ENCODE measurements at places on chromosomes 11 and 22. TPM values are rescaled to one million over a fixed set of nuclear protein-coding genes. Genes with fewer than 3 reads are reported as not detected.

DNA sequence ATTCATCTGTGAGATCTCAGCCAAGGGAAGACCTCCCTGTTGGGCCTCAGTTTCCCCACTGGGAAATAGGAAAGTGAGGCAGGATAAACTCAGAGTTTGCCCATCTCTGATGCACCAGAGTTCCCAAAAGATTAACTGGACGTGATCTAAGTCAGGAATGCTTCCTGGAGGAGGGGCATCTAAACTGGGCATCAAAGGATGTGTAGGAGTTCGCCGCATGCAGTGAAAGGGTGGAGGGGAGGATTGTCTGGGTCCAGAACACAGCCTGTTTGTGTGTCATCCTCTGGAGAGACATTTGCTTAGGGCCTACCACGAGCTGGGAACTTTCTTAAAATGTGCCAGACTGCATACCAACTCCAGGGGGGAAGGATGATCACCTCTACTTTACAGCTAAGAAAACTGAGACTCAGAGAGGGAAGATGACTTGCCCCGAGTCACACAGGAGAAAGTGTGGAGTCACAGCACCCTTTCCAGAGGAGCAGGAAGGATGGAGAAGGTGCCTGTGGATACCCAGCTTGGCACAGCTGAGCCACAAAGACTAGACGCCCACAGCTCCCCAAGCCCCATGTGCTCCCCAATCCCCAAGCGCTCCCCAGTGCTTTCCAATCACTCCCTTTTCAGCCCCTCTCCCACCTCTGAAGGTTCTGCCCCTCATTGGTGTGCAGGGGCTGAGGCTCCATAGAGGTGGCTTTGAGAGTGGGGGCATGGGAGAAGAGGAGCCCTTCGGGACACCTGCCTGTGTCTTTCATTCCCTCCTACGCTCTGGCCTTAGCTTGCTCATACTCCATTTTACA lies 50.1 kb downstream of the MN1 start:
- DNase-seq, result no peak

- DNase-seq, result no peak
Measured at GRCh38 chr11:121207485-121208115, 85.0 kb upstream of the SC5D start.

DNA sequence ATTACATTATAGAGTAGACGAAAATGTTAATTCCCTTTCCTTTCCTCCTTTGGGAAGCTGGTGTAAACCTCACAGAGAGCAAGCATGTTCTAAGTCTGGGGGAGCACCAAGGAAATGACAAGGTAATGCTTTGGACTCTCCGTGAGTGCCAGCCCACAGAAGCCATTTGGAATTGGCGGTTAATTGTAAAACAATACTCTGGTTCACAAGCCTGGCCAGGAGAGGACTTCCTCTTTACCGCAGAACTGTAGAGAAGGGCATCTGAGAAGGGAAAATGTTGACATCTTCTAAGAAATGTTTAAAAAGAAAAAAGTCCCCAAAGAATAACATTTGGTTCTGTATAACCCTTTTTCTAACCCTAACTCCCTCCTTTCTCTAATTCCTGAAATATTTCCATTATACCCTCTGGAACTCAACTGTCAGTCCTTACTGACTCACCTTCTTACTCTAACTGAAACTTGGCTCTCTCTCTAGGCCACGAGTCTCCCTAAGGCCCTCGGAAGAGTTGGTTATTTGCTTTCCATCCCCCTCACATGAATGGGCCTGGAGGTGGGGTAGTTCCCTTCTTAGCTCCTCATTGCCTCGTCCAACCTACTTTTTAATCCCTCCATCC lies 379.8 kb downstream of the SOX6 start:
- DNase-seq, result no peak

DNA sequence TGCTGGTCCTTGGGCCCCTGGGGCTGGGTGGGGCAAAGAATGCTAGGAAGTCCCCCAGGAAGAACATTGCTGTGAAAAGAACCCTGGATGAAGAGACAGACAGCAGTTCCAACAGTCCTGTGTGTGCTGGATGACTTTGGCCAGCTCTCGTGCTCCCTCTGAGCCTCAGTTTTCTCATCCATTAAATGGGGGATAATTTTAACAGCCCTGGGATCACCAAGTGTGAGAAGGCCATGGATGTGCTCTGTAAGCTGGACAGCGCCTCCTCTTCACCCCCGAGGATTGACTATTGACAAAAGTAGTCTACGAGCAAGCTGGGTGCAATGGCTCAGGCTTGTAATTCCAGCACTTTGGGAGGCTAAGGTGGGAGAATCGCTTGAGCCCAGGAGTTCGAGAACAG lies 2.5 kb downstream of the LARGE2 start:
- DNase-seq, result peak; percentile 18

GRCh38 chr11:34685864-34686263 lies 65.0 kb downstream of the EHF start:
- no peak for DNase-seq

The LDHAL6A gene
- total RNA-seq, result not detected

GRCh38 chr11:108018708-108019107 lies 10.0 kb downstream of the CUL5 start:
- DNase-seq, result no peak

The C22orf31 gene
- not detected for total RNA-seq

The PIK3C2A gene
- 82.6 TPM for total RNA-seq
